Panc1 (cell line): ENCODE measurements at places on chromosomes 3 and 15. TPM values are rescaled to one million over a fixed set of nuclear protein-coding genes. Genes with fewer than 3 reads are reported as not detected.

Gene CPB1
- total RNA-seq = 4.4 TPM

DNA sequence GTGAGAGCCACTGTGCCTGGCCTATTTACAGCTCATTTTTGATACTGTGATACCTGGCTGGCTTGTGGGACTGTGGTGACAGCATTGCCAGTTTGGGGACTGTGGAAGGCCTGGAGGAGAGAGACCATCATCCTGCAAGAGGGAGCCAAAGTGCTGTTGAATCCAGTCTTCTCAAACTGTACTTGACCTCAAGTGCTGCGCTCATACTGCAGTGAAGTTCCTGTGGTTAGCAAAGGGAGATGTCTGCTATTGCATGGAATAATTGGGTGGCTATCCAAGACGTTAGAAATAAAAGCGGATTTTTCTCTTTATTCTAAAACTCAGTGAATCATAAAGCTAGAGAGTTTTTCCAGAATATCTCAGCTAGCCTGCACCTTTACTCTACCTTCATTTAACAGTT is 83.4 kb downstream of the CCK start:
- no peak overlapping the region for H3K4me3 ChIP-seq
- no peaks in the 10 kb centered on the region for H3K36me3 ChIP-seq
- H3K27ac ChIP-seq = no peak overlapping the region
- DNase-seq = no peak
- no peaks in the 10 kb centered on the region for H3K27me3 ChIP-seq

Gene UACA
- total RNA-seq = 303 TPM

GRCh38 chr15:66936109-66936860 is 129.1 kb upstream of the SMAD3 start:
- H3K36me3 ChIP-seq = no peaks in the 10 kb centered on the region
- H3K27ac ChIP-seq = peak overlapping the region; percentile 100
- no peak for DNase-seq
- H3K27me3 ChIP-seq = no peaks in the 10 kb centered on the region

- H3K36me3 ChIP-seq = no peaks in the 10 kb centered on the region
- H3K27ac ChIP-seq = no peak overlapping the region
- H3K4me3 ChIP-seq = no peak overlapping the region
- no peak for DNase-seq
These were observed 235.9 kb downstream of the GAP43 start for GRCh38 chr3:115859002-115859807.

- peaks cover 6% of the 10 kb centered on the region for H3K27me3 ChIP-seq
- no peaks in the 10 kb centered on the region for H3K4me1 ChIP-seq
- H3K4me3 ChIP-seq = no peak overlapping the region
- DNase-seq = no peak
- H3K36me3 ChIP-seq = no peaks in the 10 kb centered on the region
These were observed 74.0 kb upstream of the ETV5 start for GRCh38 chr3:186182850-186183249.

Gene SNTN
- total RNA-seq = not detected

- peaks cover under 1% of the 10 kb centered on the region; the same call in 1 of the 2 replicates for H3K4me1 ChIP-seq
- no peak for DNase-seq
- H3K4me3 ChIP-seq = no peak overlapping the region
- no peaks in the 10 kb centered on the region for H3K36me3 ChIP-seq
These were observed 12.4 kb upstream of the NFKBIZ start for GRCh38 chr3:101836652-101837598.

DNA sequence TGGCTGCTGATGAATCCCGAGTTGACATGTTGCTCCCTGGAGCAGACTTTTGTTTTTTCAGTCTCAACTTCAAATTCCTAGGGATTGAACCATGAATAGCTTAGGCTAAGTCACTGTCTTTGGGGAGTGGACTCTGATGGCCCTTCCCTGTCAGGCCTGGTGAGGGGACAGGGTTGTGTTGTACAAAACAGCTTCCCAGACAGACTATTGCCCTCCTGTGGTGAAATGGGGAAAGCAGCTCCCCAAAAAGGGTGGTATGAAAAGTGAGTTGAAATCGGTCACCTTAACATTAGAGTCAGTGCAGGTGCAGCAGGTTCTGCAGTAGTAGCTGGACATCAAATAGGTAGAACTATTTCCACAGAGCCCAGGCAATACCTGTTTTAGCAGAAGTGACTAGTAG is 775.6 kb downstream of the ROBO2 start:
- H3K27ac ChIP-seq = no peak overlapping the region
- no peak for DNase-seq
- no peak overlapping the region for H3K4me3 ChIP-seq
- no peaks in the 10 kb centered on the region for H3K27me3 ChIP-seq
- no peaks in the 10 kb centered on the region for H3K4me1 ChIP-seq

- no peak for DNase-seq
- no peak overlapping the region for H3K4me3 ChIP-seq
- no peaks in the 10 kb centered on the region for H3K4me1 ChIP-seq
- no peak overlapping the region for H3K27ac ChIP-seq
- no peaks in the 10 kb centered on the region for H3K36me3 ChIP-seq
These were observed 52.6 kb upstream of the TGFBR2 start for GRCh38 chr3:30553641-30554316.

Gene SLC2A2
- total RNA-seq = 0.13 TPM

GRCh38 chr3:53501178-53501577 is 6.8 kb downstream of the CACNA1D start:
- no peak overlapping the region for H3K4me3 ChIP-seq
- H3K27me3 ChIP-seq = no peaks in the 10 kb centered on the region
- no peak for DNase-seq
- peaks cover 32% of the 10 kb centered on the region for H3K4me1 ChIP-seq
- H3K27ac ChIP-seq = no peak overlapping the region; the same call in 1 of the 2 replicates

- no peaks in the 10 kb centered on the region for H3K36me3 ChIP-seq
- no peak for DNase-seq
- H3K4me1 ChIP-seq = no peaks in the 10 kb centered on the region
- H3K27me3 ChIP-seq = peaks cover 4% of the 10 kb centered on the region; the same call in 1 of the 2 replicates
- H3K27ac ChIP-seq = no peak overlapping the region
These were observed 46.9 kb upstream of the NTRK3 start for GRCh38 chr15:88303395-88303794.

- no peak overlapping the region for H3K27ac ChIP-seq
- H3K4me3 ChIP-seq = no peak overlapping the region
- no peaks in the 10 kb centered on the region for H3K4me1 ChIP-seq
- no peaks in the 10 kb centered on the region for H3K27me3 ChIP-seq
These were observed 32.8 kb upstream of the CGNL1 start for GRCh38 chr15:57343498-57343897.

DNA sequence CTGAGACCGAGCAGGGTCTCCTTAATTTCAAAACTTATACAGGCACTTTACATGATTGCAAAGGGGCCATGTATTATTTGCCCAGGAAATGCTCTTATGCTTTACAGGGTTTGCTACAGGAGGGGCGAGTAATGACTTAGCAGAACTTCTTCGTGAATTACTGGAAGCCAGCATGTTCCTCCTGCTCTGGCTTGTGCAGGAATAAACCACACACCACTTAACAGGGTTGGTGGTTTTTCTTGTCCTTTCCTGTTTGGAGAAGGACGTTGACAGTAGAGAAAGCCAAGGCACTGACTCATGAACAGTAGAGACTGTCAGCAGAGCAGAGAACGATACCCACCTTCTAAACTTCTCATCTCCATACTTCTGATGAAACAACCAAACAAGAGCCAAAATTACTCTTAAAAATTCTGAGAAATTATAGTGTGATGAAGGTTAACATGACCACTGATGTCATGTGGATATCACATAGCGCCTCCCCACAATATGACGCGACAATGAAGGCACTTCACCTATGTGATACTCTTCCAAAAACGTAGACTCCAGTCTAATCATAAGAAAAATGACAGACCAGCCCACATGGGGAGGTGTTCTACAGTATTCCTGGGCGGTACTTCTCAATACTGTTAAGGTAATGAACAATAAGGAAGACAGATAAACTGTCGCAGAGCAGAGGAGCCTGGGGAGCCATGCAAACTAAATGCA is 24.7 kb upstream of the MCTP2 start:
- H3K27me3 ChIP-seq = no peaks in the 10 kb centered on the region
- H3K4me3 ChIP-seq = no peak overlapping the region
- H3K36me3 ChIP-seq = no peaks in the 10 kb centered on the region
- DNase-seq = no peak
- no peak overlapping the region for H3K27ac ChIP-seq

DNA sequence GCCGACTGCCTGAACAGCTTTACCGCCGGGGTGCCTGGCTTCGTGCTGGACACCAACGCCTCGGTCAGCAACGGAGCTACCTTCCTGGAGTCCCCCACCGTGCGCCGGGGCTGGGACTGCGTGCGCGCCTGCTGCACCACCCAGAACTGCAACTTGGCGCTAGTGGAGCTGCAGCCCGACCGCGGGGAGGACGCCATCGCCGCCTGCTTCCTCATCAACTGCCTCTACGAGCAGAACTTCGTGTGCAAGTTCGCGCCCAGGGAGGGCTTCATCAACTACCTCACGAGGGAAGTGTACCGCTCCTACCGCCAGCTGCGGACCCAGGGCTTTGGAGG is 815 bp downstream of the SPINT1 start:
- peaks cover 5% of the 10 kb centered on the region; the same call in 1 of the 2 replicates for H3K27me3 ChIP-seq
- peaks cover 2% of the 10 kb centered on the region; the same call in 1 of the 2 replicates for H3K36me3 ChIP-seq
- peak overlapping the region; percentile 43 for H3K4me3 ChIP-seq

Gene COL6A5
- not detected for total RNA-seq

Gene GSK3B
- total RNA-seq = 35.3 TPM

- H3K27me3 ChIP-seq = no peaks in the 10 kb centered on the region
- peaks cover 7% of the 10 kb centered on the region; the same call in 1 of the 2 replicates for H3K4me1 ChIP-seq
- no peak overlapping the region for H3K4me3 ChIP-seq
- H3K27ac ChIP-seq = no peak overlapping the region
- H3K36me3 ChIP-seq = no peaks in the 10 kb centered on the region
These were observed 26.3 kb downstream of the RFX7 start for GRCh38 chr15:56217341-56217740.

- DNase-seq = no peak
- no peaks in the 10 kb centered on the region for H3K4me1 ChIP-seq
- no peak overlapping the region for H3K4me3 ChIP-seq
- no peaks in the 10 kb centered on the region for H3K27me3 ChIP-seq
These were observed 350.1 kb upstream of the ADAMTS9 start for GRCh38 chr3:65037861-65038260.

GRCh38 chr3:26703519-26703918 is 80.9 kb downstream of the LRRC3B start:
- H3K4me3 ChIP-seq = no peak overlapping the region
- H3K27me3 ChIP-seq = no peaks in the 10 kb centered on the region
- DNase-seq = no peak
- H3K27ac ChIP-seq = no peak overlapping the region

DNA sequence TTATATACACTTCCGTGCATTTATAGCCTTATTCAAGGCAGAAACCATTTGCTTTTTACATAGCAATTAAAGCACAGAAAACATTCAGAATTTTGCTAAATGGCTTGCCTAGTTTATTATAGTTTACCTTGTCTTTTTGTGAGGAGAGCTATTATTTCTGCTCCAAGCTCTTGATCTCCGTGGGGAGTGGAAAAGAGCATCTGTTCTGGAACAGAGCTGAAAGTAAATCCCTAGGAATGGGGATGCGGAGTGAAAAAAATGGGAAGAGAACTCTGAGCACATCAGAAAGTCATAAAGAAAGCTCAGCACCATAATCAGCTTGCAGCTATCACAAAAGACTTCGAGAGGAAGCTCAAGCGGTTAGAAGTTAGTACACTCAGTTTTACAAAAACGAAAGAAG is 1006.7 kb downstream of the ROBO2 start:
- no peaks in the 10 kb centered on the region for H3K36me3 ChIP-seq
- no peaks in the 10 kb centered on the region for H3K27me3 ChIP-seq
- no peak overlapping the region for H3K27ac ChIP-seq

DNA sequence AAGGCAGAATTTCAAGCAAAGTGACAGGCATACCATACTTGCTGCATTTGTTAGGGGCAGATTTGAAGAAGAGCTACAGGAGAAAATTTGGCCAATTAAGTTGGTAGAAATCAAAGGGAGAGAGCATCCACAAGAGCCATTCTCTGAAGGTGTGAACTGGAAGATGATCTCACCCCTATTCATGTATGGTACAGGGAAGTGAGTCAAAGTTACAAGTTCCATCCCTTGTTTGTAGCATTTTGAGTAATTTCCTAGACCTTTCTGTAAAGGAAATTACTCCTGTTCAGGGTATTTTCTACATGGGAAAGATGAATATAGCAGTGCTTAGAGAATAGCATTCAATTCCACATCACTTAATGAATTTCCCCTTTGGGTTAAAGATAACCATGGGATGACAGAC is 28.4 kb downstream of the TTC14 start:
- no peaks in the 10 kb centered on the region for H3K4me1 ChIP-seq
- no peak overlapping the region for H3K27ac ChIP-seq
- H3K36me3 ChIP-seq = no peaks in the 10 kb centered on the region
- H3K27me3 ChIP-seq = peaks cover 18% of the 10 kb centered on the region

Gene FBXL22
- total RNA-seq = 0.54 TPM

Gene GOLGA6L1
- not detected for total RNA-seq
